ENCODE measurements at places on chromosomes 1 and 21.

DNA sequence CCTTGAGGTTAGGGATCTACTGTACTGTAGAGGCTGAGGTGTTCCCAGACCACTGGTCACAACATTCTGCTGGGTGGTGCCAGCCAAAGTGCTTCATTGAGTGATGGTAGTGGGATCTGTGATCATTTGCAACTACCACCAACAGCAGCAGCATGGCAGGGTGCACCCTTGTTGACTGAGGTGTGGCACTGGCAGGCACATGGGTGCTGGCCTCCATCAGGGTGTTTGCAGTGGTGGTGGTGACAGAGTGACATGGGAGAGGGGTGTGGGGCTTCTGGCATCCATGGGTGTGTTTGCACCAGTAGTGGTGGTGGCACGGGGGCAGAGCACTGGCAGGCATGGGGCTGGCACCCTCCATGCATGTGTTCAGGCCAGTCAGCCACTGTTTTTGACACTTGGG lies 183.7 kb upstream of the LYPLAL1 start:
- H3K36me3 ChIP-seq = no peaks in the 10 kb centered on the region
- no peaks in the 10 kb centered on the region for H3K4me1 ChIP-seq
- H3K27me3 ChIP-seq = no peaks in the 10 kb centered on the region
- DNase-seq = no peak

- peak; percentile 89 for DNase-seq
- peak within 1 kb of the TSS; percentile 94 for H3K4me3 ChIP-seq
- H3K36me3 ChIP-seq = peaks cover 7% of the 10 kb centered on the region
- H3K27me3 ChIP-seq = peaks cover 11% of the 10 kb centered on the region
Observed at GRCh38 chr1:53837924-53838653, at the start of gene NDC1. TSS of gene NDC1 (minus strand) at chr1:53838296. CDS start at chr1:53838261, 35 bp downstream.

GRCh38 chr1:232367293-232367692 lies 262.6 kb downstream of the SIPA1L2 start:
- no peaks in the 10 kb centered on the region for H3K4me1 ChIP-seq
- H3K36me3 ChIP-seq = no peaks in the 10 kb centered on the region
- H3K27ac ChIP-seq = no peak overlapping the region

DNA sequence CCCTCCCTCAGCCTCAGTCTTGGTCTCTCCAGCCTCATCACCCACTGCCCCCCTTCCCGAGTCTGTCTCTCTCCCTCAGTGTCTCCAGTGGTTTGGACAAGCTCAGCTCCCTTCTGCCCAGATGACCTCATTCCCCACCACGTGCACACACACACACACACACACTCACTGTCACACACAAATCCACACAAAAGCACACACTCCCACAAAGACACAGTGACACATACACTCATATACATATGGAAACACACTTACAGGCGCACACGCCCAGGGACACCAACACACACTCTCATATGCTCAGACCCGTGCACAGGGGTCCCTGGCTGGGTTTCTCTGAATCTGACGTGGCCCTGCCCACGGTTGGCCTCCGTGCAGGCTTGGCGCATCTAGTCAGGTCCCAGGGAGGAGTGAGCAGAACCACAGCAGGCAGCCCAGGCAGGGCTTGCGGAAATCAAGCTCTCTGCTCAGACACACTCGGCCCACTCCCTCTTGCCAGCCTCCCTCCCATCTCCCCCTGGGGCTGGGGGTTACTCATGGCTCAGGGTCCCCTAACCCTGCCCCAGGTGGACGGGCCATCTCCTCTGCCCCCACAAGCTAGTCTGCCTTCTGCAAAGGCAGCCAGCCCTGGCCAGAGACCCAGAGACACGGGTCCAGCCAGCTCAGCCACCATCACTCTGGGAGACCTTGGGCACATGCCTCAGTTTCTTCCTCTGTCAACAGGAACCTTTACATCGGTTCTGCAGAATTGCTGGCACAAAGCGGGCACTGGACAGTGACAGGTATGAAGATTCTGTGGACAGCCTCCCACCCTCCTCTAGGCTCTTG lies 38.5 kb upstream of the FAM131C start:
- peaks cover 17% of the 10 kb centered on the region for H3K27me3 ChIP-seq
- H3K36me3 ChIP-seq = no peaks in the 10 kb centered on the region
- peak overlapping the region; percentile 3 for H3K27ac ChIP-seq
- peaks cover 5% of the 10 kb centered on the region for H3K4me1 ChIP-seq

DNA sequence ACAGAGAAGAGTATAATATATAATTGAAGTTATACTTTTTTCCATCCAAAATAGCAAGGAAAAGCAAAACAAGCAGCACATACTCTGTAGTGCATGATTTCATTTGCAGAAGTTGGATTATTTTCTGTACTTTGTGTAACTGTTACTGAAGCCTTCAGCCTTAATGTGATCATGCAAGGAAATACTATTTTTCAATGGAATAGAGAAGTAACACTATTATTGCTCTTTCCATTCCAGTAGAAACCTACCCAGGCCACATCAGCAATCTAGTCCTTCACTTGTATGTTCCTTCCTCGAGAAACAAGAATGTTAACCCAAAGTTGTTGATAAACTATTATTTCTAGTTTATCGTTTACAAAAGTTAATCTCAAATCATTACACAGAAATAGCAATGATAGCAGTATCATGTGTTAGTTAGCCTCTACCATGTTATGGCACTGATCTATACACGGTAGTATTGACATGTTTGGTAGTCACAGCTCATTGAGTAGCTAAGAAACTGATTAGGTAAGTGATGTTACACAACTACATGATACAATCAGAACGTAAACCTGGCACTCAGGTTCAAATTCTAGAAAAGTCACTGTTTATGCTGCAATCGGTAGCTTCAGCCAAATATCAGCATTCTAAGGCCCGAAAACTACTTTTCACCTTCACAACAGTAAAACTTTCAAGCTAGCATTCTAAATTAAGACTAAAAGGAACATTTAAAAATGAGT lies 37.6 kb upstream of the CHRM3 start:
- no peaks in the 10 kb centered on the region for H3K36me3 ChIP-seq
- H3K27me3 ChIP-seq = no peaks in the 10 kb centered on the region
- no peak overlapping the region for H3K4me3 ChIP-seq
- H3K27ac ChIP-seq = no peak overlapping the region
- no peak for DNase-seq
- H3K4me1 ChIP-seq = no peaks in the 10 kb centered on the region

GRCh38 chr21:44636209-44637017 lies 743 bp upstream of the KRTAP10-10 start:
- no peaks in the 10 kb centered on the region for H3K4me1 ChIP-seq
- DNase-seq = no peak
- H3K27ac ChIP-seq = no peak overlapping the region
- H3K36me3 ChIP-seq = peaks cover 4% of the 10 kb centered on the region

GRCh38 chr21:44092211-44092610 lies 15.0 kb upstream of the PWP2 start:
- H3K4me1 ChIP-seq = peaks cover 41% of the 10 kb centered on the region
- H3K27ac ChIP-seq = peak overlapping the region; percentile 20
- no peak for DNase-seq
- H3K4me3 ChIP-seq = no peak overlapping the region
- no peaks in the 10 kb centered on the region for H3K27me3 ChIP-seq

- H3K27me3 ChIP-seq = no peaks in the 10 kb centered on the region
- no peak for DNase-seq
- peaks cover 10% of the 10 kb centered on the region for H3K4me1 ChIP-seq
- peaks cover 2% of the 10 kb centered on the region for H3K36me3 ChIP-seq
- H3K27ac ChIP-seq = no peak overlapping the region
Observed at GRCh38 chr1:233042834-233043233, 92.4 kb downstream of the NTPCR start.

GRCh38 chr1:150621497-150622302 lies 7.7 kb downstream of the ENSA start:
- H3K4me1 ChIP-seq = peaks cover 17% of the 10 kb centered on the region
- no peaks in the 10 kb centered on the region for H3K27me3 ChIP-seq
- DNase-seq = peak; percentile 57
- H3K27ac ChIP-seq = peak overlapping the region; percentile 91

DNA sequence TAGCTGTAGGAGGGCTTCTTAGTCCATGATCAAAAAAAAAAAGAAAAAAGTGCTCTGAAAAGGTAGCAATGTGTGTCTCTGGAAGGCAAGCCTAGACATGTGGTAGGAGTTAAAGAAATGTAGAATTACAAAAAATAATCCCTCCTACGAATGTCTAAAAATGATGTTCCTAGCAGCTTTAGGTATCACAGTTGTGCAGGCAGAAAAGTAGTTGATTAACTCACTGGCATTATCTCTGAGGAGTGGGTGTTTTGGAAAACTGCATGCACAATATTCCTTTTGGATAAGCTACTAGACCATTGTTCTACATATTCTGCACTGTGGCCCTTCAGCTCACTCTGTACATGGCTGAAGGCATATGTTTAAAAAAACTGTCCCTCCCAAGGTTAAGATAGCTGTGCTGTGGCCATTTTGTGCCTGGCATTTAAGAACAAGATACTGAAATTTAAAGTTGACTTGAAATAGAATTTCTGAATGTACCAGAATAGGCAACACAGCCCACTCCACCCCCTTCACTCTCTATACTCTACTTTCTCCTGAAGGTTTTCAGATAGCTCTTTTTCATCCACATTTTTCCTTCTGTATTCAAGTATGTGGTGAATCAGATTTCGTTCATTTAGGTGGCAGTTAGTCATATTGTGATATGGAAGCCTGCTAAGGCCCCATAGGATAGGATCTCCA lies 463.9 kb upstream of the LRRC7 start:
- no peak overlapping the region for H3K27ac ChIP-seq
- DNase-seq = no peak
- H3K4me1 ChIP-seq = no peaks in the 10 kb centered on the region
- H3K27me3 ChIP-seq = no peaks in the 10 kb centered on the region
- H3K4me3 ChIP-seq = no peak overlapping the region

- no peaks in the 10 kb centered on the region for H3K27me3 ChIP-seq
- H3K27ac ChIP-seq = no peak overlapping the region
- peaks cover 10% of the 10 kb centered on the region for H3K36me3 ChIP-seq
Observed at GRCh38 chr1:26237230-26237966, 3.4 kb downstream of the CEP85 start.

DNA sequence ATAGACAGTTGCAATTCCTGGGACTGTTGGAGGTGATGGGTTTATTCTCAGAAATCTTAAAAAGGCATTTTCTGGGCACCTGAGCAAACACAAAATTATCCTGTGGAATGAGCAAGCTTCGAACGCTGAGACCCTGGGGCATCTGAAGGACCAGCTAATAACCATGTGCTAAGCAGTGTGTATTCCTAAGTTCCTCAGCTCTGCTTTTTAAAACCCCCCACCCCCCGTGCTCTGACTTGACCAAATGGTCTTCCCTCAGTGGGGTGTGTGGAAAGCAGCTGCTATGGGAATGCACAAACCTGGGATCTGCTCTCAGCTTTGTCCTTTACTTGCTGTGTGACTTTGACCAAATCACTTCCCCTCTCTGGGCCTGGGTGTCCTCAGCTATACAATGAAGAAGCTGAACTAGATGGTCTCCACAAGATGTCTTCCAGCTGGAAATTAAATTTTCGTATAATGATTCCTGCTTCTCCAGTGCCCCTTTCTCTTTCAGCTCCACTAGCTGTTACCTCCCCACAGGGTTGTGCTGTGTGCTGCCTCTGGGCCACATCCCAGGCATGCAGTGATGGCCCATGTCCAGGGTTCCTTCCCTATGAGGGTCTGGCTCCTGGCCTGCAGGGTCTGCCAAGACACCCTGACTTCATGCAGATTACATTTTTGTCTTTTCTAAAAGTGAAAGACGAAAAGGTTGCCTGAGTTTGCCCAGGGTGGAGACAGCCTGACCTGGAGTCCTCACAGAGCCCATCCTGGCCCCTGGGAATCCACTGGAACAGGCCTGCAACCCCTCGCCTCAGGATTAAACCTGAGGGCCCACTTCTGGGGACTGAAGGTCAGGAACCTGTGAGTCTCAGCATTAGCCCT lies 14.9 kb upstream of the CD247 start:
- H3K4me1 ChIP-seq = no peaks in the 10 kb centered on the region
- no peak for DNase-seq
- H3K27me3 ChIP-seq = no peaks in the 10 kb centered on the region
- H3K4me3 ChIP-seq = no peak overlapping the region

GRCh38 chr1:99327357-99327756 lies 63.1 kb downstream of the PLPPR4 start:
- no peak overlapping the region for H3K27ac ChIP-seq
- H3K36me3 ChIP-seq = no peaks in the 10 kb centered on the region
- no peaks in the 10 kb centered on the region for H3K27me3 ChIP-seq
- DNase-seq = no peak
- no peaks in the 10 kb centered on the region for H3K4me1 ChIP-seq

GRCh38 chr21:39902986-39903385 lies 35.7 kb downstream of the PCP4 start:
- no peak for DNase-seq
- H3K27ac ChIP-seq = no peak overlapping the region
- no peaks in the 10 kb centered on the region for H3K27me3 ChIP-seq

DNA sequence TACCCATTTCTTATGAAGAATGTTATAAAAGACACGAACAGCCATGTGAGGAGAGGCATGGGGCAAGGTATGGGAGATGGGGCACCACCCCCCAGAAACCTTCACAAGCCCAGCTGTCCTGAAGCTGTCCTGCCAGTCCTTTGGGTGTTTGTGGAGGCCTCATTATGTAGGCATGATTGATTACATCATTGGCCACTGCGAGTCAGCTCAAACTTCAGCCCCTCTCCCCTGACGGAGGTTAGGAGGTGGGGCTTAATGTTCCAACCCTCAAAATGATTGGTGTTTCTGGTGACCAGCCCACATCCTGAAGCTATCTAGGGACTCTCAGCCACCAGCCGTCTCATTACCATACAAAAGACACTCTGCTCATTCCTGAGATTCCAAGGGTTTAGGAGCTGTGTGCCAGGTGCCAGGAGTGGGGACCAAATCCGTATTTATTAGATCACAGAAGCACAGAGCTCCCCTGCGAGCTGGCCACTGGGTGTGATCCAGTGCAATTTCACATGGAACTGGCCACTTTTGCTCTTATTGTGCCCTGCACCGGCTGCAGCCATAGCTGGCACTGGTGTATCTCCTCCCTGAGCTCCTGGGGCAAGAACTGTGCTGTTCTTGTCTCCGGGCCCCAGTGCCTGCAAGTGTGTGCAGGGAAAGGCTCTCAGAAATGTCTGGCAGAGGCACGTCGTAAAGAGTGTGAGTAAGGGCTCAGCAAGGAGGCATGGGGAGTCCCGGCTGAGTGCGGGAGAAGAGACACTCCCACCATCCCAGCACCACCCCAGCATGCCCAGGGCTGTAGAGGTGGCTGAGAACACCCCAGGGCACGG lies 10.5 kb downstream of the KIAA1614 start:
- H3K36me3 ChIP-seq = no peaks in the 10 kb centered on the region
- H3K27me3 ChIP-seq = peaks cover 16% of the 10 kb centered on the region
- no peak for DNase-seq
- no peak overlapping the region for H3K27ac ChIP-seq
- no peaks in the 10 kb centered on the region for H3K4me1 ChIP-seq

- H3K4me1 ChIP-seq = peaks cover 7% of the 10 kb centered on the region
- H3K27me3 ChIP-seq = no peaks in the 10 kb centered on the region
- peak within 1 kb of the TSS; percentile 17 for H3K27ac ChIP-seq
- peak within 1 kb of the TSS; percentile 92 for H3K4me3 ChIP-seq
- no peaks in the 10 kb centered on the region for H3K36me3 ChIP-seq
Observed at GRCh38 chr1:200738327-200738948, at the start of gene CAMSAP2. TSS of gene CAMSAP2 (plus strand) at chr1:200738893. CDS start at chr1:200739828, 935 bp downstream.

DNA sequence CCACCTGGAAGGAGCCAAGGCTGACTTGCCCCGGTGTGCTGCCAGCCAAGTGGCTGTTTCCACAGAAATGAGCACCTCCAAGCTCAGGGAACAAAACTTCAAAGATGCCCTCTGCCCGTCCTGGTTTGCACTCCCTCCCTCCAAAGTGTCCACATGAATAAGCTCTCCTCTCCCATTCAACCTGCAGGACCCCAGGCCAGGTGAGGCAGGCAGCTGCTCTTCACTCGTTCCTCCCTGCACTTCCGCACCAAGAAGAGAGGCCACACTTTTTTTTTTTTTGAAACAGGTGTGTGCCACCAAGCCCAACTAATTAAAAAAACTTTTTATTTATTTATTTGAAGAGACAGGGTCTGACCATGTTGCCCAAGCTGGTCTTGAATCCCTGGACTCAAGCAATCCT lies 18.5 kb upstream of the CLIC4 start:
- no peak overlapping the region for H3K27ac ChIP-seq
- H3K36me3 ChIP-seq = peaks cover 3% of the 10 kb centered on the region
- H3K4me1 ChIP-seq = no peaks in the 10 kb centered on the region
